Stimulated activated CD8-positive, alpha-beta memory T cell treated with anti-CD3 and anti-CD28 coated beads, Interleukin-2, amount 100 ng/mL, for 1 hour (primary cell): ENCODE measurements at places on chromosomes 16 and 17.
A peak's percentile ranks its signal among the peaks of the same experiment; 100 is the strongest.

- DNase-seq = no peak
These were observed 204.5 kb upstream of the ZFHX3 start for GRCh38 chr16:73252446-73252845.

DNA sequence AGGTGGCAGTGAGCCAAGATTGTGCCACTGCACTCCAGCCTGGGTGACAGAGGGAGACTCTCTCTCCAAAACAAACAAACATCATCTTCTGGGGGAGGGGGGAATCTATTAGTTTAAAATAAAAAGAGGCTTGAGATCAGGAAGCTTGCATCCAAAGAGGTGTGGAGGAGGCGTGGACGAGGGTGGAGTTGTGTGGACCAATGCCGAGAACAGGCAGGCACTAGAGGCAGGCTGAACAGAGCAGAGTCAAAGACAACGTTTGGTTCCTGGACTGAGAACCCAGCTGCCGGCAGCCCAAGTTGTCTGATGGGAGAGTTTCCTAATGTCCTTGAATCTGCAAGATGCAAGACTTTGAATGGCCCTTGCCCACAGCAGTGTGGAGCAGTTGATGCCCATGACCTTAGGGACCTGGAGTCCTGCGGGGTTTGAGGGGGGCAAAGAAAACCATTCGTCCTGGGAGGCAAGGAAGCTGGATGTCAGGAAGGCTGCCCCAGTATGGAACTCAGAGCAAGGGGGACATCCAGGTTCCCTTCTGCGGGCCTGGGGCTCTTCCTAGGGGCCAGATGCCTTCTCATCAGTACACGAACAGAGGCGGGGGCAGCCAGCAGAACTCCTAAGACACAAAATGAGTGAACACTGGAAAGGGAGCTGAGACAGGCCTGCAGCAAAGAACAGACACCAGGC lies 9.2 kb downstream of the TBC1D16 start:
- no peak for DNase-seq

DNA sequence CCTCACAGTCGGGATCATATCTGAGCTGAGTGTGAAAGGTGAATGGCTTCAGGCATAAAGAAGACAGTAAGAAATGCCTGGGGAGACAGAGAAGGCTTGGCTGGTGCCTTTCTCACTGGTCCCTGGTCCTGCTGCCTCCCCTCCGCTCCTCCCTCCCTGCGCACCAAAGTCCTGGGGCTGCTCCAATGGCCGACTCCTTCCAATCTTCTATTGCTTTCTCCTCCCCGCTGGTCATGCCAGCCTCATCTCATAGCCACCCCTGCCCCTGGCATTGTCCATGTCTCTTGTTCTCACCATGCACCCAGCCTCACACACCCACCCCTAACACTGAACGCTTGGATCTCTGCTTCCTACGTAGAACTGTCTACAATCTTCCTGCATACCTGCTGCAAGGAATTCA lies 18.0 kb downstream of the TLE7 start:
- DNase-seq = no peak

GRCh38 chr17:64377769-64378282 lies 12.8 kb downstream of the PECAM1 start:
- DNase-seq = no peak

GRCh38 chr16:30004424-30004776 lies 6.4 kb downstream of the DOC2A start:
- no peak for DNase-seq

GRCh38 chr16:70578035-70578434 lies 54.4 kb downstream of the SF3B3 start:
- no peak for DNase-seq

GRCh38 chr16:6684076-6684673 lies 648.5 kb upstream of the RBFOX1 start:
- DNase-seq = no peak

GRCh38 chr17:75720656-75721462 lies at the start of gene ITGB4:
ITGB4 (plus strand) TSS chr17:75721459; CDS start chr17:75724704, 3,245 bp downstream.
- peak; percentile 45 for DNase-seq

- DNase-seq = no peak
These were observed 35.4 kb downstream of the SYT17 start for GRCh38 chr16:19203374-19203966.

DNA sequence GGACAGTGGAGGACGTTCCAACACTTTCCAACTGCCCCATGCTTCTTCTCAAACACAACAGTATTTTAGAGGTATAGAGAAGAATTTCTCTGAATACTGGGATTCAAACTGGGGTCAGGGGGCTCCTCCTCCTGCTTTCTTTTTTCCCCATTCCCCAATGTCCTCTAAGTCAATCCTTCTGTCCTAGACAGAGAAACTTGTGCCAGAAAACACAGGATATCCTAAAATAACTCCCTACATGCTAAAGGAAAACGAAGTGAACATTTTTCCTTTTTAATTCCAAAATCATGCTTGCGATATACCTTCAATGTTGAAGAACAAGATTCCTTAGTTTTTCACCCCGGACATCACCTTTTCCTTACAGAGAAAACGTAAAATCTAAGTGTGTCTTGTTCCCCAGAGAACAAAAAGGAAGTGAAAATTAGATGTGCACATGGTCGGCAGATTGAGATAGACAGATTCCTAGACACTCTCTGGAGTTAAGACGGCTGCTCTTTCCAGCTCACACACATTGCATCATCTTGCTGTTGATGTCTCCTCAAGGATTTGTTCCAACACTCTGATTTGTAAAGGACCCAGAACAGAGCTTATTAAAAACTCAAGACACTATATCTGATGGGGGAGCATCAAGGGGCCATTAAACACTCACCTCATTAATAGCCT lies 228.2 kb downstream of the GRIN2A start:
- no peak for DNase-seq

GRCh38 chr17:2090804-2091534 lies 36.1 kb downstream of the HIC1 start:
- no peak for DNase-seq
